ENCODE measurements at places on chromosomes 12 and 14. TPM values are rescaled to one million over a fixed set of nuclear protein-coding genes. Genes with fewer than 3 reads are reported as not detected.

The OR11H6 gene
- total RNA-seq, result not detected

The SERPINA10 gene
- not detected for total RNA-seq

The KLRF2 gene
- total RNA-seq, result not detected

The RNF212B gene
- 0.46 TPM for total RNA-seq

The IFNG-AS1 gene
- total RNA-seq, result not detected

The PLEK2 gene
- total RNA-seq, result 1.2 TPM

DNA sequence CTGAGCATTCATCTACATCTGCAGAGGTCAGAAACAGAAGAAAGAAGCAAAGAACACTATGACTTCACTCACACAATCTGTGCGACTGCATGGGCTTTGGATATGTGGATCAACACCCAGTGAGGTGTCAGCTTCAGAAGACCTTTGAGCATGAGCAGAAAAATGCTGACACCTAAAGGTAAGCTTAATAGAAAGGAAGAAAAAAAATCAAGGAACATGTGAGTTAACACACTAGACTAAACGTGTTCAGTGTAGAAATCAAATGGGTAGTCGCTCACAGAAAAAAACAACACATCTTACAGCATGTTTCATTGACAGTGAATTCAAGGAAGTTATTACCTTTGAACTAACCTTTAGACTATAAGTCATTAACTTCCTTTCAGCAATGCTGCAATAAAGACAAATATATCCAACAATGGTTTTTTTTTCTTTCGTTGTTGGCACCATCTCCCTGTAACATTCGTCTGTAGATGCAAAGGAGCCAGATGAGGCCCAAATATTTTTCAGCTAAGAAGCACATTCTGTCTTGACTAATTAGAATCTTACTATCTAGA is 30.9 kb downstream of the RTRAF start:
- H3K27me3 ChIP-seq, result no peaks in the 10 kb centered on the region
- no peak for DNase-seq
- peaks cover 34% of the 10 kb centered on the region for H3K4me1 ChIP-seq
- H3K36me3 ChIP-seq, result no peaks in the 10 kb centered on the region
- H3K4me3 ChIP-seq, result no peak overlapping the region
- no peak overlapping the region for H3K27ac ChIP-seq

GRCh38 chr14:92973798-92974372 is 50.9 kb downstream of the CHGA start:
- no peak for DNase-seq
- no peak overlapping the region for H3K4me3 ChIP-seq
- H3K27ac ChIP-seq, result peak overlapping the region; percentile 15
- H3K4me1 ChIP-seq, result peaks cover 40% of the 10 kb centered on the region
- H3K27me3 ChIP-seq, result no peaks in the 10 kb centered on the region
- H3K36me3 ChIP-seq, result peaks cover 33% of the 10 kb centered on the region

DNA sequence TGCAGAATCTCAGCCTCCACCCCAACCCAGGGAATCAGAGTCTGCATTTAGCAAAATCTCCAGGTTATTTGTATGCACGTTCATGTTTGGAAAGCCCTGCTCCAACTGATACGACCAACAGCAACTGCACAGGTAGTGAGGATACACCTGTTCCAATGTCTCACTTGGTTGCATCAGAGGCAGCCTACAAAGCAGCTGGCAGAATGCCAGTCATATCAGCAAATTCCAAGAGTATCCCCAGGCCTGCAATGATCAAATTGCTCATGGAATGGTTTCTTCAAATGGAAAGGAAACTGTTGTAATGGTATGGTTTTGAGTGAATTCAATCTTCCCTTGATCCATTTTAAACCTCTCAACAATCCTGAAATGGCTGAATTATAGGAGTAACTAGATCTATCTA is 75.4 kb downstream of the GRIP1 start:
- H3K4me3 ChIP-seq, result no peak overlapping the region
- no peak for DNase-seq
- no peaks in the 10 kb centered on the region for H3K27me3 ChIP-seq
- no peaks in the 10 kb centered on the region for H3K36me3 ChIP-seq
- H3K4me1 ChIP-seq, result peaks cover 46% of the 10 kb centered on the region
- no peak overlapping the region for H3K27ac ChIP-seq

DNA sequence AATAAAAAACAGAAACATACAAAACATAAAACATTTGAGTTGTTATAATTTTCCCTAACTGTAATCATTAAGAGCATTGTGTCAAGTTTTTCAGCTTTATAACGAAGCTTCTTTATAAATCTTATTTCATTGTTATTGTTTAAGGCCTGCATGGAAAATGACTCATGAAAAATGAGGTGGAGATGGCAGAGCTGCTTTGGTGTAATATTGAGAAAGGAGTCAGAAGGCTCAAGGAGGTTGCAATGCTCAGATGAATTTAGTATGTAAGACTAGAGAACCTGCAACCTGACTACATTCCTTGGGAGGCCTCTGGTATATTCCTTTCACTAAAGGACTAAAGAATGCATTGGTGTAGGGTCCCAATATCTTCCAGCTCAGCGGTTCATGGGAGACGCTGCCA is 61.5 kb downstream of the TMEM30B start:
- H3K27ac ChIP-seq, result no peak overlapping the region
- no peaks in the 10 kb centered on the region for H3K36me3 ChIP-seq
- no peaks in the 10 kb centered on the region for H3K27me3 ChIP-seq
- peaks cover 53% of the 10 kb centered on the region for H3K4me1 ChIP-seq
- H3K4me3 ChIP-seq, result no peak overlapping the region

DNA sequence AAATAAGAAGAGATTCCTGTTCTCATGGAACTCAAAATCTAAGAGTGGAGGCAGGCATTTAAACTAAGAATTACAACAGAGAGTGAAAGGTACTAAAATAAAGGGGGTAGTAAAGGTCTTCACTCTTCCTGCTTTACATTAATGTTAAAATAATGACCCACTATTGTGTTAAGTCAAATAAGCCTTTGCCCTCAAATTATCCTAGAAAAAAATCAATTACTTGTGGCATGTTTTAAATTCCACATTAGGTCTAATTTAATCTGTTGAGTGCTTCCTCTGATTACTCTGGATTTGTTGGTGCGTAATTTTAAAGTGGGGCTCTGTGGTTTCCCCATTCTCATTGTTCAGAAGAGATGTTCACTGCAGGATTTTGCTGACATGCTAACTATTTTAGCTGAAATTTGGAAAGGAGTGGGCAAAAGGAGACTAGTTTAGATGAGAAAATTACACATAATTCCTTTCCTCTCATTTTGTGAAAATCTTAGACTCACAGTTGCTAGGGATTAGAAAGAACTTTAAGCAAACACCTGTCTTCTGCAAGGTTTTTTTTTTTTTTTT is 35.5 kb downstream of the BTG1 start:
- no peaks in the 10 kb centered on the region for H3K36me3 ChIP-seq
- H3K4me1 ChIP-seq, result peaks cover 65% of the 10 kb centered on the region
- 0 out of 2 replicates have a peak overlapping the region, but pooled peaks have one; percentile 32 for H3K27ac ChIP-seq
- no peak for DNase-seq
- H3K4me3 ChIP-seq, result no peak overlapping the region

GRCh38 chr12:100219328-100220109 is 18.9 kb downstream of the ACTR6 start:
- no peaks in the 10 kb centered on the region for H3K27me3 ChIP-seq
- H3K4me1 ChIP-seq, result no peaks in the 10 kb centered on the region
- peaks cover 30% of the 10 kb centered on the region for H3K36me3 ChIP-seq
- no peak for DNase-seq

GRCh38 chr14:69079188-69079742 is 73.7 kb downstream of the DCAF5 start:
- H3K27ac ChIP-seq, result 0 out of 2 replicates have a peak overlapping the region, but pooled peaks have one; percentile 1
- DNase-seq, result no peak
- no peaks in the 10 kb centered on the region for H3K27me3 ChIP-seq
- peaks cover 22% of the 10 kb centered on the region for H3K36me3 ChIP-seq

DNA sequence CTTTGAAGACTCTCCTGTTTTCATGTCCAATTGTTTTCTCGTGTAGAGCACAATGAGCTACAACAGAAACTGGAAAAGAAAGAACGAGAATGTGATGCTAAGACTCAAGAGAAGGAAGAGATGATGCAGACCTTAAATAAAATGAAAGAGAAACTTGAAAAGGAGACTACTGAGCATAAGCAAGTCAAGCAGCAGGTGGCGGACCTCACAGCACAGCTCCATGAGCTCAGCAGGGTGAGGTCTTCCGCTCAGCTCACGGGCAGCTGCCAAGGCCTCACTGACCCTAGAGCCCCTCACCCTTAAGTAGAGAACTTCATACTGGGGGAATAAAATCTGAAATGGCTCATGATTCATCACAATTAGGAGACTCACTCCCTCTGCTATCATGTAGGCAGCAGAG is 134.7 kb downstream of the GPR135 start:
- peak overlapping the region; percentile 28 for H3K27ac ChIP-seq
- no peak for DNase-seq
- H3K4me3 ChIP-seq, result no peak overlapping the region
- no peaks in the 10 kb centered on the region for H3K27me3 ChIP-seq
- H3K36me3 ChIP-seq, result peaks cover 10% of the 10 kb centered on the region

GRCh38 chr12:18296201-18296908 is 35.0 kb downstream of the PIK3C2G start:
- H3K4me3 ChIP-seq, result no peak overlapping the region
- peaks cover 13% of the 10 kb centered on the region for H3K36me3 ChIP-seq
- no peak overlapping the region for H3K27ac ChIP-seq
- H3K4me1 ChIP-seq, result peaks cover 50% of the 10 kb centered on the region
- peaks cover 4% of the 10 kb centered on the region for H3K27me3 ChIP-seq

DNA sequence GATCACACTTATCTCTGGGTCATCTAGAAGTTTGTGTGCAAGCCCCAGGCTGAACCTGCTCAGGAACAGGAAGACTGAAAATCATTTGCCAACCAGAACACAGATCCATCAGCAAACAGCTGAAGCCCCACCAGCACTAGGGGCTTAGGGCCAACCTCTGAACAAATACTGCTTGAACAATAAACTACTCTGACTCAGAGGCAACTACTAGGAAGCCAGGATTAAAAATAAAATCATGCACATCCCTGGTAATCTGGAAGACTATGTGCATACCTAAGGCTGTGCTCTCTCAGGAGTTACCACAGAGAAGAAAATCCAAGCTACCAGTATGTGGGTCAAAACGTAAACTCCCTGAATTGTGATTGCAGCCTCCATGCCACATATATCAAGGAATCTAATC is 15.9 kb downstream of the GALNT8 start:
- H3K4me1 ChIP-seq, result peaks cover 10% of the 10 kb centered on the region
- no peak for DNase-seq
- H3K4me3 ChIP-seq, result no peak overlapping the region
- peaks cover 8% of the 10 kb centered on the region for H3K36me3 ChIP-seq
- no peaks in the 10 kb centered on the region for H3K27me3 ChIP-seq
- H3K27ac ChIP-seq, result no peak overlapping the region

DNA sequence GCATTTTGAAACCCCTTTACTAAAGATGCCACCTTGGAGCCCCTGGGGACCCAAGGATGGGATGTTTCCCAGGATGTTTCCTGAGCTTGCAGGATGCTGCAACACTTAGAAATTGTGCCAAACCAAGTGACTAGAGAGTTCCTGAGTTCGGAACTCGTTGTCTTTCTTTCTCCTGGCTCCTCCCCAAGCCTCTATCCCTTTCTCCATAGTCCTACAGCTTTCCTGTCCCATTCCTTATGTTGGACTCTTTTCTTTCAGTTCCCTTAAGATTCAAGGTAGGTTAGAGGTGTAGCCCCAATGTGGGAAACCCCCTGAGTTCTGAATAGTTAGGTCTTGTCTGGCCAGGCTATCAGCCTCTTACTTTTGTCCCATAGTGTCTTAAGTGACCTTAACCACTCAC is 1.4 kb upstream of the KIF5A start:
- DNase-seq, result no peak
- H3K4me3 ChIP-seq, result peak overlapping the region; percentile 79
- 0 out of 2 replicates have a peak, but pooled peaks cover 2% of the 10 kb centered on the region for H3K36me3 ChIP-seq
- H3K27me3 ChIP-seq, result peaks cover 24% of the 10 kb centered on the region
- H3K27ac ChIP-seq, result no peak overlapping the region
